GM04503 (cell line): ENCODE measurements at places on chromosomes 2 and 18.

GRCh38 chr2:189751080-189751658, 11.4 kb downstream of the OSGEPL1 start:
- DNase-seq, result no peak

DNA sequence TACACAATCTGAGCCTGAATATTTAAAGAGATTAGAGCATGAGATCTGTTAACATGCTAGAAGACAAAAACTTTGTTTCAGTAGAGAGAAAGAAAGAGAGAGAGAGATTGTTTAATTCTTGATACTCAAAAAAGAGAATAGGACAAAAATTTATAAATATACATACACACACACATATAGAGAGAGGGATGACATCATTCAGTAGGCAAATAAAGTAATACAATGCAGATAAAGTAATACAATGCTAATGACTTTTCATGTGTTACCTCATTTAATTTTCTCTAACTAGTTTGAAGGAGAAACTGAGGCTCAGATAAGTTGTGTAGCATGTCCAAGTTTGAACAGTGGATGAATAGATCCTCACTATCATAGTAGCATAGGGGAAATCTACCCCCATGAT, 286.4 kb downstream of the CMPK2 start:
- no peak for DNase-seq

DNA sequence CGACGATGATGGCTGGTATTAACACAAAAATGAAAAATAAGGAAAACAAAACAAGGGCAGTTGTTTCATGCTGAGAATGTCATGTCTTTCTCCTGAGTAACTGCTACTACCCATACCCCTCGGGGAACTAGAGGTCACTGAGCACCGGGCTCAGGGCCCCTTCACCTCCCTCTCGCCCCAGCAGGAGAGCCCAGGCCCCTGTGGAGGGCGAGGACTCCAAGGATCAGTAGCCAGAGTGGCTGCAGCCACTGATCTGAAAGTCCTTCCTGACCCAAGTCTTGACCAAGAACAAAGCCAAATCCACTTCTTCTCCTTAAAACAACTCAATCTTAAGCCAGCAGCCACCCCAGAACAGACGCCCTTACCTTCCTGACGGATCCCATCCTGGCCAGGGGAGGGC, 25.5 kb downstream of the ST8SIA5 start:
- DNase-seq, result no peak

DNA sequence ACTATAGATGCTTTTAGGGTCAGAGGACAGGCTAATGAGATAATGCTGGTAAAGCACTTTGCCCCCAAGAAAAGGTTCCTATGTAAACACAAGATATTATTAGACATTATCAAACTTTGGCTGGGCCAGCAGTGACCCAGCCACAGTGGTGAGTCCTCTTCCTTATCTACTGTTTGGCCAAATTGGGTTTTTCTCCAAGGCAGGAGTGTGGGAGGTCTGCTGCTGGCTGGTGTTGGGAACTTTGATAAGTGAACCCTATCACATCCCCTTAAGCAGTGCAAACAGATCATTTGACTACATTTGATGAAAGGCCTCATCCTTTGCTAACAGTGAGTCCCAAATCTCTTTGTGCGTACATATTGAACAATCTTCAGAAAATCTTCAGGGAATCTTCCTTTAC, 16.2 kb downstream of the FZD7 start:
- no peak for DNase-seq

DNA sequence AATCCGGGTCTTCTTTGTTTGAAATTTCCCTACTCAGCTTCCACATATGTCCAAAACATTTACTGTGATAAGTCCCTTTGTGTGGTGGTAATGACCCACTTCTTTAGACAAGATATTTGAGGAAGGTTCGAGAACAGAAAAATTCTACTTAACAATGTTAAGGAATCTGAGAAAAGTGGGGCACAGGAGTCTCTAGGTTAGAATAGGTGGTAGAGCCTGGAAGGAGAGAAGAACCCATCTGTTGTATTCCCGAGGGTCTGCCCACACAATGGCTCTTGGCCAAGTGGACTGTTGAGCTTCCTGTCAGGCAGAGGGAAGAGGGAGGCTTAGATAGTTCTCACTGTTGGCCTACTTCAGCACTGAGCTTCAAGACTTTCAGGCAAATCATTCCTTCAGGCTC, 4.3 kb downstream of the IGFBP2 start:
- no peak for DNase-seq
